ENCODE measurements at places on chromosomes 12 and 14.

DNA sequence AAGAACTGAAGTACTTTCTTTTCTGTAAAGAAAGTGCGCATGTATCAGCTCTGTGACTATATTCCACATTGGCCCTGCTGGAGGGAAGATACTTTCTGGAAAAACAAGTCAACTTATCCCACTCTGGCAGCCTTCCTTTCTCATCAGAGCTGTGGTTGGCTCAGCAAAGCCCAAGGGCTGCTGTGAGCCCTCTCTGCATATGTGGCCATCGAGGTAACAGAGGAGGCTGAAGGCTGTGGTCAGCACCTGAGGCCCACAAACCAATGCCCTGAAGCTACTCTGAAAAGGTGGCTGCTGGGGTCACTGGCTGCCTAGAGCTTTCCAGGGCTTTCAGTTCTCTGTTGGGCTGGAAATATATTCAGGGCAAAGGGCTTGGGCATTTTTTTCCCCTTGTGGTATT lies 70.8 kb upstream of the IGF1 start:
- DNase-seq = no peak

DNA sequence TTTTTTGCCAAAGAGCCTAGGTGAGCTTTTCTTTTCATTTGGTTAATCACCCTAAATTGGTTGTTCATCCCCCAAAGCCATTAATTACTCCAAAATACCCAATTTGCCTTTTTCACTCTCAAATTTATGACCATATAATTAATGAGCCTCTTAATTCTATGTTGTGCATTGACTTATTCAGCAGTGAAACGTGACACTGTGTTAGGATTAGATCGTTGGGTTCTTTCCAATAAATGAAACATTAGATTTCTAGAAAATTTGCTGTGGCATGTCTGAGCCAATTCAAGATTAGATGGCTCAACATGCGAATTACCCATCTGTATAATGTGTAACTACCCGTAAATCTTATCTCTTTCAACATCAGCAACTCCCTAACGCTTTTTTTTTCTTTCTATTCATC lies 273.4 kb downstream of the BMP4 start:
- DNase-seq = no peak

DNA sequence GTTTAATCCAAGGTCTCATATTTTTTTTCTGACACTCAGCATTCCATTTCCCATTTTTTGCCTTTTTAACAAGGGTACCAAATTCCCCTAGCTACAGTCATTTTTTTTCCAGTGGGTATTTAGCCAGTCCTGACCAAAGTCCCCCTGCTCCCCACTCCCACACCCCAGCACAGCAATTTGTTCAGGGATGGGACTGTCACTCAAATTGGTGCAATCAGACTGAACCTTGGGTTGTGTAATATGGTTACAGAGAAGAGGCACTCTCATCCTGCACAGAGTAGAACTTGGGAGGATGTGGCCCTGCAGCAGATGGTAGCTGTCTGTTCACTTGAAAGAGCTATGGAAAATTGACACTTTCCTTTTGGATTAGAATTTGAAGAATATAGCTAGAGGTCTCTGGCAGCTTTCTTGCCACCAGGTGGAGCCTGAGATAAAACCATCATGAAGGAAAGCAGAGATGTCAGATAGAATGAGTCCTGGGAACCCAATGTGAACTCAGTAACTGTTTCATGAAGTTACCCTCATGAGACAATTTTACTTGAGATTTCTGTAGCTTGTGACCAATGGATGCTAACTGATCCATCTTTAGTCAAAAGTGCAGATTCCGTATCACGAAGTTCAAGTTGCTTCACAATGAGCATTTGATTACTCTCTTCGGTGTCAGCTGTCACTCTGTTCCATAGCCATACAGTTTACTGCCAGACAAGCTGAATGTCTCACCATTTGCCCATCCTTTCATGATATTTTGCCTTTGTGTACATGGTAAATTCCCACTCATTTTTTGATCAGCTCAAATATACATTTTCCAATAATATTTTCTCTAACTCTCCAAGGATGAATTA lies 394.0 kb upstream of the SYT1 start:
- no peak for DNase-seq

- DNase-seq = no peak
These were observed 224.2 kb upstream of the EEA1 start for GRCh38 chr12:93153321-93153720.

DNA sequence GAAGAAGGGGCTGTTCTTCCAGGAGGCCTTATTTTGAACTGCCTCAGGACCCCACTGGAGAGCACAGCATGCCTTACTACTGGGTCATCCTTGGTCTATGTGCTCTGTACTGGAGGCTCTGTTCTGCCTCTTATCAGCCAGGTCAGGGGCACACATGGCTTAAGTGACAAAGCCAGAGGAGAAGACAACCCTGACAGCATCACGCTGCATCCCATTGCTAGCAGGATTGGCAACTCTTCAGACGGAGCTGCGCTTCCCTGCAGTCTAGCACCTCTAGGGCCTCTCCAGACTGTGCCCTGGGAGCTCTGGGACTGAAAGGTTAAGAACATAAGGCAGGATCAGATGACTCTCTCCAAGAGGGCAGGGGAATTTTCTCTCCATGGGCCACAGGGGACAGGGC lies 17.3 kb upstream of the TIGAR start:
- no peak for DNase-seq

DNA sequence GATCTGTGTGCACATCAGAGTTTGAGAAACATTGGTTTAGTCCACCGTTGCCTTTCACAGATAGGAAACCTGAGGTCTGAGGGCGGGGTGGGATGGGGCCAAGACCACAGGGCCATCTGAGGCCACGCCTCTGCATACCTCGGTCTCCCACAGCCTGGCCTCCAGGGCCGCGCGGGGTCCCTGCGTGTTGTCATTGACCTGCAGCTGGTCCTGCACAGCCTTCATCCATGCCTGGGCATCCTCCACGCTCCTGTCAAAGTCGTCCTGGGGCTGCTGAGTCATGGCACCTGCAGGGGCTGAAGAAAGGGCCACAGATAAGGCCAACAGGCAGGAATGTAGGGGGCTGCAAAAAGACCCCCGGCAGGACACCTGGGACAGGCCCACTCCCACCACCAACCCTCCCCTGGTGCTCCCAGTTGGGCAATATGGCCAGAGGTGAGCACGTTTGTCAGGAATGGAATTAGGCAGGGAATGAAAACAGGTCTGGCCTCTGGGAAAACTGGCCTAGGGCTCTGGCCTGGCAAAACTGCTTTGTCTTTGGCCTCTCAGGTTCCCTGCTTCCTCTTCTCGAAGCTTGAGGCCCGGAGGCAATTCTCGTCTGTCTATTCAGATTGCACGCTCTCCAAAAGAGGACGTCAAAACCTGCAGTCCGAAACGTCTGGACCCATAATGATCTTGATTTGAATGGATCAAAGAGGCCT lies 40.8 kb downstream of the SYNE3 start:
- DNase-seq = no peak

DNA sequence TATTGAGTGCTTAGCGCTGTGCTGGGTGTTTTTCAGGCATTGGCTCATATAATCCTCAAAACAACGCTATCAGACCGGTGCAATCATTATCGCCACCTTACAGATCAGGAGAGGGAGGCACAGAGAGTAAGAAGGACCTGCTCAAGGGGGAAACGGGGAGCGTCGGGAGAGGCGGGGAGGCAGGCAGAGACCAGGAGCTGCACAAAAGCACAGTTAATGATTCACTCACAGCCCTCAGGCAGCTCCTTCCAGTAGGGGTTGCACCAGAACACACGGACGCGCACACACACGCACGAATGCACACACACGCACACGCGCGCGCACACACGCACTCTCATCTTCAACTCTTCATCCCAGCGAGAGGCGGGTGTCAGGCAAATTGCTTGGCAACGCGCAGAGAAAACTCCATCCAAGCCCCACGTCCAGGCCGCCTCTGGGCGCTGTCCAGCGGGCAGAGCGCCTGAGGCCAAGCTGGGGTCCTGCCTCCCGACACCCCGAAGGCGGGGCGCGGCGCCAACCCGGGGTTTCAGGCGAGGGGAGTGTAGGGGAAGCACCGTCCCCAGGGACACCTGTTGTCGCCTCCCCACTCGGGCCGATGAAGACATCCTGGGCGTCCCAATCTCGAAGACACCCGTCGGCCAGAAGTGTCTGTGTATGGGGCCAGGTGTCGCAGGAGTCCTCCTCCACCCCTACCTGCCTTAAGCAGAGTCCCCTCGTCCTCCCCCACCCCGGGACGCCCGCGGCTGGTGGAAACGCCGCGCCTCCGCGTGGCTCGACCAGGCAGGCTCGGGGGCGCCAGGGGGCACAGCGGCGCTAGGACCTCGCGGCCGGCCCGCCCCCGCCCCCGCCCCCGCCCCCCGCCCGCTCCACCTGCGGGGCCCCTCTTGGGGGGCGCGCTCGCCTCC lies 35.5 kb upstream of the STON2 start:
- DNase-seq = no peak

GRCh38 chr12:53791735-53792326 lies 40.1 kb upstream of the CISTR start:
- peak; percentile 45 for DNase-seq

DNA sequence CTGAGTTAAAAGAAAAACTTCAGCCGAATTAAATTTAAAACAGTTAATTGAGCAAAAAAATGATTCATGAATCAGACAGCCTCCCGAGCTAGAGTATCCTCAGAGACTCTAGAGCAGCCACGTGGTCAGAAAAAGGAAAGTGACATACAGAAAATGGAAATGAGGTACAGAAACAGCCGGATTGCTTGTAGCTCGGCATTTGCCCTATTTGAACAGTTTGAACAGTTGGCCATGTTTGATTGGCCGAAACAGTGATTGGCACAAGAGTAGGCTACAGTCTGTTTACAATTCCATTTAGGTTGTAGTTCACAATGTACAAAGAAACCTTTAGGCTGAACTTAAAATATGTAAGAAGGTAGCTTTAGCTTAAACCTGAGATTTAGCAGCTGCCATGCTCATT lies 12.9 kb upstream of the OXA1L start:
- no peak for DNase-seq

DNA sequence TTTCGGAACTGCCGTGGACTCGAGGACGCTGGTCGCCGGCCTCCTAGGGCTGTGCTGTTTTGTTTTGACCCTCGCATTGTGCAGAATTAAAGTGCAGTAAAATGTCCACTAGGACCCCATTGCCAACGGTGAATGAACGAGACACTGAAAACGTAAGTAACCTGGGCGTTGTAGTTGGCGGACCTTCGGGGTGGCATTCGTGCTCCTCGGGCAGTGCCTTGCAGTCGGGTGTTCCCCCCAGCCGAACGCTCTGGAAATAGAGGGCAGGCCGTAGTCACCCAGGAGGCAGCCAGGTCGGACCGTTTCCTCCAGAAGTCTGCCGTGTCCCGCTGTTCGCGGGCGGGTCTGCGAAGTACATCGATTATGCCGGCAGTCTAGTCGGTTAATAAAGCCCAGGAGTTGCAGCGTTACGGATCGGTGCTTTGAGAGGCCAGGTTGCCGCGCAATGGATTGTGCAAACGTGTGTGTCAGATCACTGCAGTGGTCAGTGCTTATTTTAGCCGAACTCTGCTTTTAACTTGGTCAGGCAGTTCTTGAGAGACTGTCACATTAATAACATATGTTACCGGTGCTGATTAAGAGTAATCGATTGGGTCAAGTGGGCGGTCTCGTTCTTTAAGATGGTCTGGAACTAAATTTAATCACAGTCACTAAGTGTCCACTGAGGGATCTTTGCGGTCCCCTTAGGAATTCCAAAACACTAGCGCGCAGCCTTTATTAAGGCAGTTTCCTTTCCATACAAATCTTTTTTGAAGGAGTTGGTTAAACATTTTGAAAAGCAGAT lies 906 bp downstream of the MARK3 start:
- DNase-seq = no peak

DNA sequence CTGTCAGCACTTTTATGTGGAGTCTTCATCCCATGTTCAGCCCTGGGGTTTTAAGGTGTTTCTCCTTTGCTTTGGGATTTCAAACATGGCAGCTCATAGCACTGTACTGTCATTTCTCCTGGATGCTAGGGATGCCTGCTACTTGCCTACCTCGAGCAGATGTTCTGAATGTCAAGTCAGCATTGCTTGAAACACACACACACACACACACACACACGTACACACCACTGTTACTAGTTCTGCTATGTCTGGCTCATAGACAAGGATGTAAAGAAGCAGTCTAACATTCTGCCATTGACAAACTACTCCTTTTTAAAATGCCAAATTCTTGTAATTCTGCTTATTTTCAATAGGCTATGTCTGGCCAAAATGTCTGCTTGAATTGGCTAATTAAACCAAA lies 72.7 kb downstream of the SAMD4A start:
- DNase-seq = no peak

GRCh38 chr14:44316647-44317440 lies 190.2 kb downstream of the FSCB start:
- no peak for DNase-seq

GRCh38 chr12:16121953-16122352 lies 155.5 kb downstream of the SLC15A5 start:
- DNase-seq = peak; percentile 47

DNA sequence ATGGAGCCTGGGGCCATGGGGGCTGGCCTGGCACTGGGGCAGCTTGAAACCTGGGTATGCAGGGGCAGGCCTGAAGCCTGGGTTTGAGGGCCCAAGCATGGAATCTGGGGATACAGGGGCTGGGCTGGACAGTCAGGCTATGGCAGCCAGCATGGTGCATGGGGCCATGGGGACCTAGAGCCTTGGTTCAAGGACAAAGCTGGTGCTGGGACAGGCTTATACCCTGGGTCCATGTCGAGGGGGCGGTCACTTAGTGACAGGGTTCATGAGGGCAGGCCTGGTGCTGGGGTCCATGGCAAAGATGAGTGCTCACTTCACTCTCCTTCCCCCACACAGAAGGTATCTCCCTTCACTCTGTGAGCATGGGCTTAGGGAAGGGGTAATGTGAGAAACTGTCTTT lies 116.2 kb downstream of the BBS10 start:
- DNase-seq = no peak

GRCh38 chr12:55995366-55995765 lies 1.7 kb upstream of the SUOX start:
- DNase-seq = no peak

DNA sequence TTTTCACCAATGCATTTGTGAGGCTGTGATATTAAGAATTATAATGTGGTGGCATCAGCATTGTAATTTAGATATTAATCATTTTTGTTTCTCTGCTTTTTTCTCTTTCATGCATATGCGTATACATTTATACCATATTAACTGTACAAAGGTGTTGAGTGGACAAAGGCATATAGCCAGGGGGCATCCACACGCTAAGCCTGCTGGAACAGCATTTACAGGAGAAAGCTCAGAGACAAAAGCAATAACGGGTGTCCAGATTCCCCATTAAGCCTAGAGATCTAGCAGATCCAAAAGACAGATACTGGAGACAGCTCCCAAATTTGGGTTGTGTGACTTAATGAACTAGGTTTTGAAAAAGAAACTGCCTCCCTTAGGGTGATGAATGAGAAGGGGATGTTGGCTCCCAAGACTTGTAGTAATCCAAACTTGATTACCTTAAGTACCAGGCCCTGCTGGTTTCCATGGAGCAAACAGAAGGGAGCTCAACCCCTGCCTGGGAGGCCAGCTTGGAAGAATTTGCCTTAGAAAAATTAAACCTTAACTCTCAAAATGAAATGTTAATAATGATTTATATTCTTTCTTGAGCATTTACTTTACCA lies 181.9 kb downstream of the SLC6A15 start:
- DNase-seq = peak; percentile 20
